ENCODE measurements at places on chromosomes 12 and 14. TPM values are rescaled to one million over a fixed set of nuclear protein-coding genes. Genes with fewer than 3 reads are reported as not detected.

DNA sequence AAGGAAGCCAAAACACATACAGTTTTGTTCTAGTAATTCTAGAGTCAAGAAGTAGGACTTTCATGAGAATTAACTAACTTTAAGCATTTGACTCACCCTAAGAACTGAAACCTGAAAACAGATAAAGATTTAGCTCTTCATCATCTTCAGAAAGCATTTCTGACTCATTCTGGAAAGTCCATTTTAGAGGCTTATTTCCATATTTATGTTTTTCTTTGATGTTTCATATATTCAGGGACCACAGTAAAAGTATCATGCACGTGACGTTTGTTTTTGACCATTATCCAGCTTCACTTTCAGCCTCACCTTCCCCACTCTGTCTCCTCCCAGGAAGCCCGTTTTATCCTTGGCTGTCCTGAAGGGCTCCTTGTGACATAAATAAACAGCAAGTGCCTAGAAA is 79.2 kb downstream of the MDGA2 start:
- no peaks in the 10 kb centered on the region for H3K36me3 ChIP-seq
- no peaks in the 10 kb centered on the region for H3K27me3 ChIP-seq
- H3K4me1 ChIP-seq, result no peaks in the 10 kb centered on the region
- no peak overlapping the region for H3K4me3 ChIP-seq
- H3K27ac ChIP-seq, result no peak overlapping the region

DNA sequence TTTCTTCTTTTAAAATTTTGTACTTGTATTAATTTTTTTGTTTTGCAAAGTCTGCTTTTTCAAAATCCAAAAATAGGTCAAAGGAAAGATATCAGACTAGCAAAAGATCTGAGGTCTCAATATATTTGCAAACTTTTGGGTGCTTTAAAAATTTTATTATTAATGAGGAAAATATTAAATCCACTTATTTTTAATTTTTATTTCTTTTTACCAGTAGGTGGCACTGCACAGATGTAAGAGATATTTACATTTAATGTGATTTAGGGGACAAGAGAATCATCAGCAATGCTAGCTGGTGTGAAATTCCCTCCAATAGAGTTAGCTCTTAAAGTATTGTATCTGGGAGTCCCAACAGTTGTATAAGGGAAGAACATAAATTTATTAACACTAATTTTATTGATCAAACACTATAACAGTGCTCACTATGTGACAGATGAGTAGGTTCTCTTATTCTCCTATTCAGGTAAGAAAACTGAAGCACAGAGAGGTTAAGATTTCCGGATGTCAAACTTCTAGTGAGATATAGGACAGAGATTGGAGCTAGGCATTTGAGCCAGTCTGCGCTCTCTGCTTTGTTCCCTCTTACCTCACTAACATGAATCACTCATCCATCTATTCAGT is 30.5 kb downstream of the ALX1 start:
- H3K4me1 ChIP-seq, result no peaks in the 10 kb centered on the region
- no peaks in the 10 kb centered on the region for H3K27me3 ChIP-seq
- no peak overlapping the region for H3K4me3 ChIP-seq
- no peak for DNase-seq
- no peak overlapping the region for H3K27ac ChIP-seq

The LRFN5 gene
- total RNA-seq, result 1.0 TPM

DNA sequence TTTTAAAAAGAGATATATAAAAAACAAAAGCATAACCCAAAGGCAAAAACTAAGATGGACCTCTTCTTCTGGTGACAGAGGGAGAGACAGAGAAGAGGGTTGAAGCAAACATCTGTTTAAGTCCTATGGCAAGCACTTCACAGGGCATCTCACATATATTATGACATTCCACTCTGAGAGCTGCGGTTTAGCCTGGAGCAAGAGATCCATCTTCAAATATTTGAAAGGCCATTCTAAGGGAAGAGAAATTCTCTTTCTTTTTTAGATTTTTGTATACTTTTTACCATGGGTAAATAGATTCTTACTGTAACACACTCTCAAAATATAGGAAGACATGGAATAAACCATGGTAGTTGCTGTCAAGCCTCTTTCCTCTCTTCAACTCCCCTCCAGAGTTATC is 204.1 kb downstream of the GXYLT1 start:
- no peak overlapping the region for H3K27ac ChIP-seq
- no peak overlapping the region for H3K4me3 ChIP-seq
- no peaks in the 10 kb centered on the region for H3K27me3 ChIP-seq
- H3K36me3 ChIP-seq, result no peaks in the 10 kb centered on the region
- DNase-seq, result no peak
- no peaks in the 10 kb centered on the region for H3K4me1 ChIP-seq

GRCh38 chr14:30614155-30614554 is 8.0 kb upstream of the SCFD1 start:
- H3K4me1 ChIP-seq, result peaks cover 7% of the 10 kb centered on the region

DNA sequence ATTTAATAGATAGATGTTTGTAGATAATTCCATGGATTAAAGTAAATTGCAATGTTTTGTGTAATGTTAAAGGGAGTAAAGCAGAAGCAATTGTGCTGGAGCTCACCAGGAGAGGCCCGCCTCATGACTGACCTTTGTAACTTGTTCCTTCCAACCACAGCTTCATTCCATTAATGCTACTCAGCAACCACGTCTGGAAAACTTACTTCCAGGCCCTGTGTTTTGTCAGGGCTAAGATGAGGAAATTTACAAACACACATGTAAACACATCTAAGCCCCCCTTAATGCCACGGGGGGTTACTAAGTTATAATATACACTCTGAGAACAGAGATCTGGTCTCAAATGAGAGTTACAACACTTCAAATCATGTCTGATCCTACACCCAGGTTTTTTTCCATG is 12.4 kb downstream of the LUM start:
- H3K4me1 ChIP-seq, result no peaks in the 10 kb centered on the region
- no peak for DNase-seq
- H3K36me3 ChIP-seq, result no peaks in the 10 kb centered on the region
- no peak overlapping the region for H3K4me3 ChIP-seq
- H3K27me3 ChIP-seq, result no peaks in the 10 kb centered on the region

GRCh38 chr12:46148327-46149078 is 120.3 kb downstream of the SLC38A1 start:
- H3K4me1 ChIP-seq, result no peaks in the 10 kb centered on the region
- H3K27ac ChIP-seq, result no peak overlapping the region
- H3K27me3 ChIP-seq, result no peaks in the 10 kb centered on the region
- H3K36me3 ChIP-seq, result no peaks in the 10 kb centered on the region

DNA sequence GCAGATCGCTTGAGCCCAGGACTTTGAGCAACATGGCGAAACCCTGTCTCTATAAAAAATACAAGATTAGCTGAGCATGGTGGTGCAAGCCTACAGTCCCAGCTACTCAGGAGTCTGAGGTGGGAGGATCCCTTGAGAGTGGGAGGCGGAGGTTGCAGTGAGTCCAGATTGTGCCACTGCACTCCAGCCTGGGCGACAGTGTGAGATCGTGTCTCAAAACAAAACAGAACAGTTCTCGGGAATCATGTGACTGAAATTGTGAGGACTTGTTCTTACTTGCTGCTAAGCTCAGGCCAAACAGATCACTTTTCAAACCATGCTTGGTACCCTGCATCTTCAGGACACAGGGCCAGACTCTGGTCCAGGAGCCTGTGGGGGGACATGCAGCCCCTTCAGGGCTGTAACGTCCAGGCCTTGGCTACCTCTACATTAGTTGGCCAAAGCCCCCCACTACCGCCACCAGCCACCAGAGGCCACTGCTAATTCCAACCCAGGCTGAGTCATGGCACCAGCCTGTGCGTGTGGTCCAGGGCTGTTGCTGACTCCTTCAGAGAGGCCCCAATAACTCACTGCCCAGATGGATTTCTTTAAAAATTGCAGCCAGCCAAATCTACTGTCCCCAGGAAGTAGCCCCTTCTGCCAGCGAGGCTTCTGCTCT is 33.4 kb upstream of the SYNDIG1L start:
- no peak overlapping the region for H3K4me3 ChIP-seq
- no peak for DNase-seq

DNA sequence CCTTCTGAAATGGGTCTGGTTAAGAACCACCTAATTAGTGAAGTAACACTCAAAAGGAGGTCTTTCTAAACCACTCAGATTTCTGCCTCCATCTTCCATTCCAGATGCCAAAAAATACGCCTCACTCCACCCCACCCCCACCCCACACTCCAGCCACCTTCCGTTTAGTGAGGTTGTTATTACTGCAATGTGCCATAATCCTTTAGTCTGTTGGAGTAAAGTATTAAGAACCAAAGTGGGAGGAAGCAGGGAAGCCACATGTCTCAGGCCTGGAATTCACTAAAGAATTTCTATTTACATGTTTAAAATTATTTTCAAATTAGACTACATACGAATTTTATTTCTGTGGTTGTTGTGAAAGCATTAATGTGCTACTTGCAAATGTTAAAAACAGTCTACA is 7.4 kb downstream of the KIF21A start:
- DNase-seq, result no peak
- no peaks in the 10 kb centered on the region for H3K36me3 ChIP-seq
- H3K4me1 ChIP-seq, result peaks cover 27% of the 10 kb centered on the region
- no peak overlapping the region for H3K4me3 ChIP-seq
- no peaks in the 10 kb centered on the region for H3K27me3 ChIP-seq

DNA sequence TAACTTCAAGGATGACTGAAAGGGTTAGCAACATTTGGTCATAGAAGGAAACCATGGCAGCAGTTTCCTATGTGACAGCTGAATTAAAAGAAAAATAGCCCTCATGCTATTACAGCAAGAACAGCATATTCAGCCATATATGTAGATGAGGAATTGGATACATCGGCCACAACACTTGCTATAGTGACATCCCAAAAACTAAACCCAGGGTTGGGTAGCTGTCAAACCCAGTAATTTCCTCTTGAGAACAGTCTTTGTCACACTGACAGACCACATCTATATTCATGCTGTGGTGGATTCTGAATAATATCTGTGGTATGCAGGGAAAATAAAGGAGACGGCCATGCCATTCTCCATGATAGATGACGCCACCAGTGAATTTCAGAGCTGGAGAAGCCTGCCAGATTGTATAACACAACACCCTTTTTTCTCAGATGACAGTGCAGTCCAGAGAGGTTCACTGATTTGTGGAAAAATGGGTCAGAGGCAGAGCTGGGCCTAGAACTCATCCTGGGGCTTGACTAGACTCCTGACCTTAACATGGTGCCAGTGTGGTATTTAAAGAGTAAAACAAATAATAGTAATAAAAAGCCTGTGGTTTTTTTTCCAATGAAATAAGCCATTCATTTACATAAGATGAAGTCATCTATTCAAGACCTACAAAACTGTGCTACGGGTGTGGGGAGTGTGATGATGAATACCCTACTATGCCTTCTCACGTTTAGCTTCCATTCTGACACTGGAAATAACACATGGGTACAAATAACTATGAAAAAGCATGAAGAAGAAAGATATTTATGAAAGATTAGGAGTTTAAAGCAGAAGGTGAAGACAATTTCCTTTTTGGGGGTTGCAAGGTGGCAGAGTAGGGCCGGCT is 32.3 kb downstream of the EFCAB11 start:
- no peaks in the 10 kb centered on the region for H3K4me1 ChIP-seq
- H3K27ac ChIP-seq, result no peak overlapping the region
- H3K36me3 ChIP-seq, result no peaks in the 10 kb centered on the region
- no peaks in the 10 kb centered on the region for H3K27me3 ChIP-seq

GRCh38 chr14:98853063-98853729 is 418.8 kb downstream of the BCL11B start:
- H3K27me3 ChIP-seq, result no peaks in the 10 kb centered on the region
- no peak overlapping the region for H3K4me3 ChIP-seq
- no peaks in the 10 kb centered on the region for H3K4me1 ChIP-seq
- no peaks in the 10 kb centered on the region for H3K36me3 ChIP-seq
- H3K27ac ChIP-seq, result no peak overlapping the region
- no peak for DNase-seq

DNA sequence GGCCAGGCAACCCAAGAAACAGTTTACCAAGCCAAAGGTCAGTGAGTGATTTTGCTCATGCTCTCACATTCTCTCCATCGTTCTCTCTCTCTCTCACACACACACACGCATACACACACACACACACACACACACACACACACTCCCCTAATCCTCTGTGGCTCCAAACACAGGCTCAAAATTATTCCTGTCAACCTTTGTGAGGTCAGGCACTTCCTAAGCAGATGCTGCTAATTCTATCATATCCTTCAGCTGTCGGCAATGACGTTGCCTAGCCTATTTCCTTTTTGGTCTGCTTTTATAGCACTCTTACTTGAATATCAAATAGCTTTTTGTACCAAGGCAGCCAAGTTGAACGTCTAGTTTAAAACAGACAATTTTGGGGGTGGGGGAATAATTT is 98.9 kb upstream of the EGLN3 start:
- no peaks in the 10 kb centered on the region for H3K27me3 ChIP-seq
- H3K4me1 ChIP-seq, result no peaks in the 10 kb centered on the region
- no peak overlapping the region for H3K27ac ChIP-seq

The RFX4 gene
- not detected for total RNA-seq

- H3K27ac ChIP-seq, result no peak overlapping the region
- no peaks in the 10 kb centered on the region for H3K36me3 ChIP-seq
These were observed 803.5 kb downstream of the FLRT2 start for GRCh38 chr14:86333493-86333892.

GRCh38 chr12:74415633-74416032 is 122.0 kb upstream of the ATXN7L3B start:
- H3K27me3 ChIP-seq, result no peaks in the 10 kb centered on the region
- DNase-seq, result no peak
- H3K4me3 ChIP-seq, result no peak overlapping the region
- no peak overlapping the region for H3K27ac ChIP-seq

- H3K27me3 ChIP-seq, result no peaks in the 10 kb centered on the region
- H3K4me1 ChIP-seq, result no peaks in the 10 kb centered on the region
- H3K4me3 ChIP-seq, result no peak overlapping the region
- H3K27ac ChIP-seq, result no peak overlapping the region
- no peaks in the 10 kb centered on the region for H3K36me3 ChIP-seq
These were observed 64.2 kb downstream of the LGR5 start for GRCh38 chr12:71503579-71504391.

DNA sequence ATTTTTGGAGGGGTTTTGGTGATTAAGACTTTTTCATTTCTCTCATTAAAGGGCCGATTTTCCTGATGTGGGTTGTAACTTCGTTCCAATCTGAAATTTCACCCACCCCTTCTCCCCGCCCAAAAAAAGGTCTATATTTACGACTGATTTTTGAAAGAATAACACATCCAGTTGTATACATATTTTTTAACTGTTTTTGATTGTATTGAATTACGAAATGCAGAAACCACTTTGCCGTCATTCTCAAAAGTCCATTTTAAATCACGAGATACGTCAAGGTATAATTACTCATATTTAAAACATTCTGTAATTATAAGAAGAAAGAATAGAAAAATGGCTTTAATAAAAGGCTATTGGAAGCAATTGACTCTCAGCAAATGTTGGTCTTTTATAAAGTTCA is 520.7 kb downstream of the MED13L start:
- DNase-seq, result no peak
- peaks cover 27% of the 10 kb centered on the region for H3K27me3 ChIP-seq
- no peak overlapping the region for H3K4me3 ChIP-seq
- H3K27ac ChIP-seq, result no peak overlapping the region
- no peaks in the 10 kb centered on the region for H3K36me3 ChIP-seq

The TAS2R31 gene
- total RNA-seq, result 0.34 TPM

The IL31 gene
- total RNA-seq, result not detected

GRCh38 chr14:80586131-80586530 is 355.4 kb downstream of the CEP128 start:
- H3K36me3 ChIP-seq, result no peaks in the 10 kb centered on the region
- DNase-seq, result no peak
- H3K4me1 ChIP-seq, result no peaks in the 10 kb centered on the region
- H3K4me3 ChIP-seq, result no peak overlapping the region
- H3K27ac ChIP-seq, result no peak overlapping the region
- no peaks in the 10 kb centered on the region for H3K27me3 ChIP-seq

The SPIC gene
- 0.32 TPM for total RNA-seq

Measured in psoas muscle (tissue), 8 donors.